ENCODE measurements at places on chromosomes 11 and 22.

GRCh38 chr11:134412203-134413042 lies at the start of gene B3GAT1:
B3GAT1 (minus strand) TSS chr11:134412242; CDS start chr11:134387659, 24,583 bp downstream.
- DNase-seq: no peak

DNA sequence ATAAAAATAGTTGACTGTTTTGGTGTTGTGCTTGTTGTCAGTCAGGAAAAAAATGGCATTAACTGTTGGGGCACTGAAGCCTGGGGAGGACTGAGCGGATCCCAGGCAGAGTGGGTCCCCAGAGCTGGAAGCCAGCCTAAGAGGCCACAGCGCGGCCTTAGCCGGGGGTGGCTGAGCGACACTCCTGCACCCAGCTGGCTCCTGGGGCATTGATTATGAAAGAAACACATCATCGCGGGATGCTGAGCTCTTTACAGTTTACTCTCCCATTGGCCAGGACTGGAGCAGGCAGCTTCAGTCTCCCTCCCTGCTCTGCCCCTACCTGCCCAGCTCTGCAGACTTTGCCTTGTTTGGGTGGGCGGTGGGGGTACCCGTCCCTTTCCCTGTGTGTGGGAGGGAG lies 121.5 kb downstream of the ST3GAL4 start:
- DNase-seq: no peak

DNA sequence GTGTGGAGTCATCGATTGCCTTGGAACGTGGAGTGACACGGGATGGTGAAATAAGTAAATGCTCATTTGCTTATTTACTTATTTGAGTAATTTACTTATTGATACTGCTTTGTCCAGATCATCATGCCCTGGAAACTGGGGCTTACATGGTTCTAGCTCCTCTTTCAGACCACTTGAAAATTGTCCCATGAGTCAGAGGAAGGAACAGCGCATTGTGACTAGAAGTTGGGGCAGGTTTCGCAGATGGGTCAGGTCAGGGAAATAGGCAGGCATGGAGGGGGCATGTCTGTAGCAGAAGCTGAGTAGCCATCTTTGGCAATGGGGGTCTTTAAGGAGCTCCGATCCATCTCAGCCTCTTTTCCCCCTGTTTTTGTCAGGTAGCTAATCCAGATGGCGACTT lies 104.2 kb upstream of the SORL1-AS1 start:
- no peak for DNase-seq

DNA sequence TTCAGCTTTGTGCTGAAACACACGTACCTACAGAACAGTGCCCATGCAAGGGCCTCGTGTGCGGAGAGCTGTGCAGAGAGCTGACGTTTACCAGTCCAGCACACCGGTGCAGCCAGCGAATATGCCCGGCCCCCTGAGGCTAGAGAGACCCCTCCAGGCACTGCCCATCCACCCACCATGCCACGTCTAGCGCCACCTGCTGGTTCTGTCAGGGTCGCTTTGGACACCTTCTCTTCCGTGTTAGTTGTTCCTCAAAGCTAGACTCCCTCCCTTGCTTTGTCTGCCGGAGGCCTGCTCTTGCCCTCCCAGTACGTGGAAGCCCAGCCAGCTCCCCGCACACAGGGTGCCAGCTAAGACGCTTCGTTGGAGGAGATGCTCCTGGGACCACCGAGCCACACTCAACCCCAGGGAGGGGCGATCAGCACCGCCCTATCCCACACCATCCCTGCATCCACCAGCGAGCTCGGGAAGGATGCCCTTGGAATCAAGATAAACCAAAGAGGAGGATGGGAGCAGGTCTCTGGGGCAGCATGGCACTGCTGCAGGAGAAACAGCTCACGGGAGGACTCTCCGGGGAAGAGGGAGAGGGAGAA lies 43.4 kb downstream of the CPT1A start:
- DNase-seq: no peak

GRCh38 chr11:2219318-2220017 lies 47.9 kb upstream of the TH start:
- DNase-seq: no peak

DNA sequence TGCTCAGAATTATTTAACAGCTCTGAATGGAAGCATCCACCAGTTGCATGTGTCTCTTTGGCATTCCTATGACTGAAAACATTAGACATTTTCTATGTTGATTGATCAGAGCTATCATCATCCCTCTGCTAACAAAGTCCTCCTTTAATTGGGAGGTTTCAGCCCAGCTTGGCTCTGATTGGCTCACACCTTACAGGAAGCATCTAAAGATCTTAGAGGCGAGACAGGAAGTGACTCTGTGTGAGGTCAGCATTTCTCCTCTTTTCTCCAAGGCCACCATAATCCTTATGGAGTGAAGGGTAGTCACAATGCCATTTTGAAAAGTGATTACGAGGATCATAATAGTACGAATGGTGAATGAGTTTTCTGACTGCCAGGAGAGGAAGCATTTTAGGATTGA lies 260.8 kb downstream of the MIAT start:
- DNase-seq: no peak
